Fibroblast of the aortic adventitia (primary cell): ENCODE measurements at places on chromosomes 2 and 18.
A peak's percentile ranks its signal among the peaks of the same experiment; 100 is the strongest.

GRCh38 chr2:159226059-159226461, 60.4 kb downstream of the WDSUB1 start:
- no peak for DNase-seq

DNA sequence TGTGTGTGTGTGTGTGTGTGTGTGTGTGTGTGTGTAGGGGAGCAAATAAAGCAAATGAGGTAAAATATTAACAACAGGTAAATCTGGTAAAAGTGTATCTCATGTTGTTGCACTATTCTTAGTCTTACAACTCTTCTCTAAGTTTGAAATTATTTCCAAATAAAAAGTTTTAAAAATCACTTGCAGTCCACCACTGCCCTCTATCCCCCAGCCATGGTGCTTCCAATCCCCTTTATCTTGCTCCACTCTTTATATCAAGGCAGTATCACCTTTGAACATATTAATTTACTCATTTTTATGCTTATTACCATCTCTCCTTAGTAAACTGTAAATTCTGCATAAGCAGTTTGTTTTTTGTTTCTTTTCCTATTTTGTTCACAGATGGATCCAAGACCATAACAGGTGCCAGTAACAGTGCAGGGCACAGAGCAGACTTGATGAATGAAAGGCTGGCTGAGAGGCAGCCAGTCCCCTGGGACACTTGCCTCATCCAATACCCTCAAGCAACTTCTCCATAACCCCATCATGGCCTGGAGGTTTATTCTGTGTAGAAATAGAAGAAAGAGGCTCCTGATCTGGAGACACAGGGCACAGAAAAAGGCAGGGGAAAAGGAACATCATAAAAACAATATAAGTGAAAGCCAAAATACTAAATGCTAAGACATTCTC, 67.6 kb downstream of the LDAH start:
- DNase-seq: no peak

DNA sequence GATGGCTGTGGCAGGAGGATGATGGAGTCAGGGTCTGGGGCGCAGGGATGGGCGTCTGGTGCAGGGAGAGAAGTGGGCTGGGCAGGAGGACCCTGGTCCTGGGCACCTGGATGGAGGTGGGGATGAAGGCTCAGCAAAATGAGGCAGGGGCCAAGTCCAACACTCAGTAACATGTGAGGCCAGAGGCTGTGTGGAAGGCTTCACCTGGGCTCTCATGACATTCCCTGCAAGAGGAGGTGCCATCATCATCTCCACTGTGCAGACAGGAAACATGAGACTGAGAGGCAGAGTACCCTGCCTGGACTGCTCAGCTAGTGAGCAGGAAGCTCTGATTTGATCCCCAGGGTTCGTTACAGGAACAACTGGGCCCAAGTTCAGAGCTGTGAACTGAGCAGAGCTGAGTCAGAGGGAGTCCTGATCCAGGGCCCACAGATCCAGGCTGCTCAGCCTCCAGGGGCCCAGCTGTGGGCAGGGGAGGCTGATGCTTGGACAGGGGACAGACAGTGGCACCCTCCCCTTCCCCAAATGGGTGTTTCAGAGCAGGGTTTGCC, 36.9 kb downstream of the HJURP start:
- peak; percentile 40 for DNase-seq

- DNase-seq: no peak
These were observed 30.3 kb upstream of the BIN1 start for GRCh38 chr2:127137225-127137624.

DNA sequence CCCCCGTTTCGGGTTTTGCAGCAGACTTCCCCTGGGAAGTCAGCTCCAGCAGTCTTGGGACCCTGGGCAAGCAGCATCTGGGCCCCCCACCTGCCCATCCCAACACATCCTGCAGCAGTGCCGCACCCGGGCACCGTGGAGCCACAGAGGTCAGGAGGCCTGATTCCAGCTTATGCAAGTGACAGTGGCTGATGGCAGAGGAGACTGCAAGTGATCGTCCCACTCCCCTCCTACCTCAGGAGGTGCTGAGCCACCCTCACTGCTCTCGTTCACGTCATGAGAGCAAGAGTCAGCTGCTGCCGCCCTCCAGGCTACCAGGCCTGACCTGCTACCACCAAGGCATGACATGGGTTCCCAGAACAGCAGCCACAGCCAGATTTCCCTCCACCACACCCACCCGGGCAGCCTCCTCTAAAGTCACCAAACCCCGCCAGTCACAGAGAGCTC, 18.2 kb downstream of the COX7A2L start:
- no peak for DNase-seq
